T-helper 2 cell (primary cell): ENCODE measurements at places on chromosomes 1 and 21.

GRCh38 chr1:218355278-218355677 is 10.1 kb downstream of the TGFB2 start:
- DNase-seq: no peak

DNA sequence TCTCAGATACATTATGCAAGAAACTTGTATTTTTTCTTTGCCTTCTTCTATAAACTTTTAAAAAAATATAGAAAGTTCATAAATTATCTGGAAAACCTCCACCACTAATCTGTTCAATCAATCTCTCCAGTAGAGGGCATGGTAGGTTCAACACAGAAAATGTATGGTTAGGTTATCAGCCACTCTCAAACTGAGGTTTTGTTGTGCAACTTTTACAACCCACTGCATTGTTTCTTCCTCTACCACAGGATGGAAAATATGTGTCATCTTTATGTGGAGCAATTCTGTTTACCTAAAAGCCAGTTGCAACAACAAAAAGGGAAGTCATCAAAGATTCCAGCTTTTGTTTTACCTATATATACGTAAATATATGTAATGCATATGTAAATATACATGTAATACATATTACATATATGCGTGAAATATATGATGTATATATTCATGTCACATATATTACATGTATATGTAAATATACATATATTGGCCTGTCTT is 3.0 kb upstream of the RGS2 start:
- no peak for DNase-seq

GRCh38 chr21:37087188-37087587 is 14.1 kb downstream of the TTC3 start:
- no peak for DNase-seq

DNA sequence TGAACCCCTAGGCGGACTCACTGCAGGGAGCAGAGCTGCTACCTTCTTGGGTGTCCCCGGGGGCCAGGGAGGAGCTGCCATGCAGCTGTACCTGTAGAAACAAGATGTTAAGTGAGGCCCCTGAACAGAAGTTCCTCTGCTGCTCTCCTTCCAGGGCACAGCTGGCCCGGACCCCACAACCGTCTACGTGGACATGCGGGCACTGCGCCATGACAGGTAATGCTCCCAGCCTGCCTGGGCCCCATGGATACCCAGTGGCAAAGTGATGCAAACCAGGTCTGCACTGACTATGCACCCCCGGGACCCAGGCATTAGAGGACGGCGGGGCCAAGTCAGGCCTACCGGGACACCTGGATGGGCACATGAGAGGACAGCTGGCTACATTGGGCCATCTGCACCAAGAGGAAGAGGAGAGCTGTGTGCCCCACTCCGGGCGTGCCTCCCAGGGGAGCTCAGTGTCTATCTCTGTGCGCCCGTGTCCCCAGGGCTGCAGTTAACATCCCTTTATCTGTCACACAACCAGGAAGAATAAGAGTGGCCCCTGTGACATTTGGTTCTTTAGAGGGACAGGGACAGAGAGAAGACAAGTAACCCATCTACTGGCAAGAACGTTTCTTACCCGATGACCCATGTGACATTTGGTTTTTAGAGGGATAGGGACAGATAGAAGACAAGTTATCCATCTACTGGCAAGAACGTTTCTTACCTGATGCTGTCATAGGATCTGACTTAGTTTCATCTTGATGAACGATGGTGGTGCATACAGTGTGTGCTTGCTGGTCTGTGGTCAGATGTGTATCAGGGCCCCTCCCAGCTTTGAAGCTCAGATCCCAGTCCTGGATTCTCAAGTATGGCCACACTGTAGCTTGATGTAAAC is 44.1 kb downstream of the S100B start:
- DNase-seq: peak; percentile 63

DNA sequence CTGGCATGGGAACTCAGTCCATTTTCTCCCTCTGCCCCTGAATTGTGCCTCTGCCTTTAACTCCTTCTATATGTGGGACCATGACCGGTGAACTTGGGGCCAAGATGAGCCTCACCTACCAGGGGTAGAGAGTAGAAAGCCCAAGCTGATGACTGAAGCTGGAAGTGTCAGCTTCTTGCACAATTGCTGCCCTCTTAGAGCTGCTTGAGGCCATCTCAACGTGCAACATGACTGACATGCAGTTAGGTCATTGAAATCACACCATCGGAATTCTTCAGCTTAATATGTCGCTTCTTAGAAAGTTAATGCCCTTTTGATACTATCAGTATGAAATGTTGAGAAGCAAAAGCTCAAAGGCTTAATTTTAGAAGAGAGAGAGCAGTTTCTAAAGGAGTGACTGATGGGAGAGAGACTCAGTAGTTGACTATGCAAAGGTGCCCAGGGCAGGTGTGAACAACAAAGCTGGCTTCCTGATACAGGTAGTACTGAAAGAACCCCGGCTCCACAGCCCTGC is 89.4 kb upstream of the UBE2U start:
- DNase-seq: no peak

DNA sequence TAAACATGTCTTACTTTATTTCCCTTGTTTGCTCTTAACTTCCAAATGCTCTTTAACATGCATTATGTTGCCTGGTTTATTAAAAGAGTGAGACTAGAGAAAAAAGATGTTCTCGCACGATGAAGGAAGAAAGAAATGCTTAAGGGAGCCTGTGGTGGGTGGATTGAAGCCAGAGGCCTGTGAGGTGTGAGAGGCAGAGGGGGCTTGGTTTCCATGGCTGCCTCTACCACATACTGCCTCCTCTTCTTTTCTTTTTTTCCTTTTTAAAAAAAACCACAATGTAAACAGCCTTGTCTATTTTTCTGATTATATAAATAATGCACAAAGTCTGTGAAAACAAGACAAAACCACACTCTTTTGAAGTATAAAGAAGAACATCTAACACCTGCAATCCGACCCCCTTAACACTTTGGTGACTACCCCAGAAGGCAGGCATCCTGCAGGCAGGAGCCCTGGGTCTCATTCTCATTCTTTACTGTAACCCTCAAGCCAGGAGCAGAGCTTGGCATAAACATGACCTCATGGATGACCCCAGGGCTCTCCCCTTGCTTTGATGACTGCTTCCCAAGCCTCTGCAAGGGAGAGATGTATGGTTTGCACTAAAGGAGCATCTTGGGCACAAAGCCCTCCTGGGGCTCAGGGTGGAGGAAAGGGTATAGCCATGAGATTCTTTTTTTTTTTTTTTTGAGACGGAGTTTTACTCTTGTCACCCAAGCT is 10.1 kb upstream of the PARP1 start:
- no peak for DNase-seq

GRCh38 chr1:19240673-19241538 is 10.4 kb downstream of the EMC1 start:
- peak; percentile 42 for DNase-seq

GRCh38 chr1:157438613-157439012 is 113.7 kb downstream of the FCRL5 start:
- no peak for DNase-seq

- no peak for DNase-seq
Observed at GRCh38 chr1:7007902-7008301, 222.6 kb downstream of the CAMTA1 start.

GRCh38 chr1:1110561-1110971 is 5.3 kb downstream of the C1orf159 start:
- DNase-seq: no peak

GRCh38 chr1:147545133-147545532 is 3.8 kb downstream of the BCL9 start:
- DNase-seq: peak; percentile 35

DNA sequence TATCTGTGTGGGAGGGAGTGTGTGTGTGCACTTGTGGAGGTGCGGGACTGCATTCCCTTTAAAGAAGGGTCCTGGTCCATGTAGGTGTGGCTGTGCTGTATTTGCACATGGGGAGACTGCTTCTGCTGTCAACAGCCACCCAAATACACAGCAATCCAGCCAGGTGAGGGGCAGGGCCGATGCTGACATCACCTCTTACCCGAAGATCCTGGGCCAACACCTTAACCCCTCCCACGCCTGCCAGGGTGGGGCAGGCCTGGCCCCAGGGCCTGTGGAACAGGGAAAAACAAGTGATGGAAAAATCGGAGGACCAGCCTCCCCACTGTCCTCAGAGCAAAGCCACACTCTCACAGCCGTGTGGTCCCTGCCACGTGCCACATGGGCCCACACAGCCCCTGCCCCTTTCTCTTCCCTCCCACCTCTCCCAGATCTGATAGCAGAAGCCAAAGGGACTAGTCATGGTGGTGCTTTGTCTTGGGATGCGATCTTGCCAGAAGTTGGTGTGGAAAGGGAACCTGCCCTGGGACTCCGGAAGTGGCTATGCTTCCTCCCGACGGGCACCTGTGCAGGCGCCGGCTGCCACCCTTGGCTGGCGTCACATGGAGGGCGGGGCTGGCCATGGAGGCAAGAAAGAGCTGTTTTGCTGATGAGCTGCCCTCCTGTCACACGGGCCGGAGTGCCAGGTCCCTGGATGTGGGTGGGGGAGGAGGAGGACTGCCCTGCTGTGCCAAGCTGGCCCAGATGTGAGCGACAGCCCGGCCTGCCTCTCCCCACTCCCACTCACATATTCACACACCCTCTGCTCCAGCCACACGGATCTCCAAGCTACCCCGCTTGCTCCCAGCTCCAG is 7.8 kb upstream of the CASZ1 start:
- no peak for DNase-seq

DNA sequence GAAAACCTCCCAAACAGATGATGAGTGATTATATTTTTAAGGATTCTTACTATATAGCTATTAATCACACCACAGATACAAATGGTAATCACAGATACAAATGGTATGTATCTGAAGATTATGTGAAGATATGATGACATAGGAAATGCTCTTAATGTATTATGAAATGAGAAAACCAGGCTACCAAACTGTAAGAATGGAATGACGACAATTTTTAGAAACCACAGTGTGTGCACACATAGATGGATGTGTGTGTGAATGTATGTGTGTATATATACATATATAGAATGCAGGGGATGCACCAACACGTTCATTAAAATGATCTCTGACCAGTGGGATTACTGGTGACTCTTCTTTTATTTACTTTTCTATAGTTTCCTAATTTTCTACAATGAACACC is 21.5 kb upstream of the ENAH start:
- no peak for DNase-seq

DNA sequence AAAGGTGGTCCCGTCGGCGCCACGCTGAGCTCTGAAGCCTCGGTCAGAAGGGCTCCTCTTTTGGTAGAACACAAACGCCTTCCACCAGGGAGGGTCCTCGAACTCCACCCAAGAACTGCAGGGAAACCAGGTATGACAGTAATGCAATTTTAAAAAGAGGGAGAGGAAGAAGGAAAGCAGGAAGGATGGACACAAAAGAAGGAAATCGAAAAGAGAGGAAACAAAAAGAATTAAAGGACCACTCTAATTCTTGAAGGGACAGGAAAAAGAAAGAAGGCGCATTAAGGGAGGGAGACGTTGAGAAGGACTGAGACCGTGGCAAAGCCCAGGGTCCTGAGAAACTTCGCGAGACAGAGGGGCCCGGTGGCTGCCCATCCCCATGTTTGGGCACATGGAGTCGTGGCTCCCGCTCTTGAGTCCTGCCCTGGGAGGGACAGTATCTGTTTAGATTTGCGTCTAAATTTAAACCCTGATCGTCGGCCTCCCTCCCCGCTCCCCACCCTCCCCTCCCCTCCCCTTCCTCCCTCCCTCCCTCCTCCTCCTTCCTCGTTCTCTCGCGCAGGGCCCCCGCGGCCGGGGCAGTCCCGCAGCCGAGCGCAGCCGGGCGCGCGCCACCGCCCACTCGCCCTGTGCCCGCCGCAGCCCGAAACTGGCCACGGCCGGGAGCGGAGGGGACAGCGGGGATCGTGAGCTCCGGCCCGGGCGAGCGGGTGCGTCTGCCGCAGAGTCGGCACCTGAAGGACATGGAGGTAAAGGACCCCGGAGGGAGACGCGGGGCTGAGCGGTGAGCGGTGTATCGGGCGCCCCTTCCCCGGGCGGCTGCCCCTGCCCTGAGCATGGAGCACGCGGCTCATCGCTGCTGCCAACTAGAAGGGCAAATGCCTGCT is at the start of gene RCSD1:
RCSD1 (plus strand) TSS at position 552 of the 887 bp plus-strand sequence; CDS start at position 744, 192 bp downstream.
- peak; percentile 82 for DNase-seq

GRCh38 chr1:170307426-170307825 is 161.7 kb downstream of the NTMT2 start:
- DNase-seq: no peak

- no peak for DNase-seq
Observed at GRCh38 chr1:119647734-119648619, at the start of gene ZNF697. TSS of gene ZNF697 (minus strand) at chr1:119648266. CDS start at chr1:119626100, 22,166 bp downstream.

GRCh38 chr1:56780826-56781225 is 38.4 kb downstream of the FYB2 start:
- DNase-seq: no peak

- no peak for DNase-seq
Observed at GRCh38 chr1:114585231-114585630, 3.8 kb upstream of the BCAS2 start.
